Kidney (tissue), 22 donors: ENCODE measurements at places on chromosomes 13 and 19. TPM values are rescaled to one million over a fixed set of nuclear protein-coding genes. Genes with fewer than 3 reads are reported as not detected.

GRCh38 chr13:68046903-68047302 is 816.8 kb upstream of the PCDH9 start:
- no peaks in the 10 kb centered on the region for H3K27me3 ChIP-seq
- H3K27ac ChIP-seq = no peak overlapping the region
- no peak for DNase-seq
- no peak overlapping the region for H3K4me3 ChIP-seq
- no peaks in the 10 kb centered on the region for H3K36me3 ChIP-seq

DNA sequence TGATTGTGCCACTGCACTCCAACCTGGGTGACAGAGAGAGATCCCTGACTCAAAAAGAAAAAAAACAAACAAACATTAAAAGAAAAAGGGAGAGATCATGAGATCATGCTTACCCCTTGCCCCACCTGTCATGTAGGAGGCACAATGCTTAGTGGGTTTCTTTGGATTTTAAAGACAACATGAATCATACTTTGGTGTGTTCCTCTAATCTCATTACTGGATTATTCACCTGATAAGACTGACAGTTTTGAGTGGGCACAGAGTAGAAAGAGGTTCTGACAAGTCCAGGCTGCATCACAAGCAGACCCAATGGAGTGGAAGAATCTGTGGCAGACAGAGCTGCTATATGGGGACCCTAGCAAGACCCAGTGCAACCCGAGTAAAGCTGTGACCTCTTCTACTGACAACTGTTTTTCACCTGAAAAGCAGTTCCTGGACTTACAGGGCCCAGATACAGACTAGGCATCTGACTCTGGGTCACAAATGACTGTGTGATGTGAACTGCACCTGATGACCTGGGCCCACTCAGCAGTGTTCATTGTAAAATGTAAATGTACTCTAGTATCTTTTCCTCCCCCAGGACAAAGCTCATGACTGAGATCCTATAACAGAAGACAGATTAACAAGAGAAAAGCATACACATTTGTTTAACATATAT is 28.9 kb upstream of the USP12 start:
- H3K36me3 ChIP-seq = no peaks in the 10 kb centered on the region
- no peaks in the 10 kb centered on the region for H3K4me1 ChIP-seq
- no peak overlapping the region for H3K27ac ChIP-seq
- no peak for DNase-seq
- no peaks in the 10 kb centered on the region for H3K27me3 ChIP-seq

- H3K36me3 ChIP-seq = no peaks in the 10 kb centered on the region
- no peaks in the 10 kb centered on the region for H3K27me3 ChIP-seq
- H3K27ac ChIP-seq = no peak overlapping the region
Observed at GRCh38 chr19:4069331-4069959, 2.7 kb upstream of the ZBTB7A start.

DNA sequence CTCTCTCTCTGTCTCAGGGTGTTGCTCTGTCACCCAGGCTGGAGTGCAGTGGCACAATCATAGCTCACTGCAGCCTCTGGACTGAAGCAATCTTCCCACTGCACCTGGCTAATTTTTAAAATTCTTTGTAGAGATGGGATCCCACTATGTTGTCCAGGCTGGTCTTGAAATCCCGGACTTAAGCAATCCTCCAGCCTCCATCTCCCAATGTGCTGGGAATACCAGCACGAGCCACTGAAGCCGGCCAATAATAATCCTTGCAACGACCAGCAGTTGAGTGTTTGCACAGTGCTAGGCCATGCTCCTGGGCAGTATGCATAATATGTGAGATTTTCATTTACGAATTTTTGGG is 640 bp upstream of the EPOR start:
- no peak overlapping the region for H3K27ac ChIP-seq
- no peak for DNase-seq
- H3K36me3 ChIP-seq = no peaks in the 10 kb centered on the region
- H3K4me1 ChIP-seq = peaks cover 26% of the 10 kb centered on the region

DNA sequence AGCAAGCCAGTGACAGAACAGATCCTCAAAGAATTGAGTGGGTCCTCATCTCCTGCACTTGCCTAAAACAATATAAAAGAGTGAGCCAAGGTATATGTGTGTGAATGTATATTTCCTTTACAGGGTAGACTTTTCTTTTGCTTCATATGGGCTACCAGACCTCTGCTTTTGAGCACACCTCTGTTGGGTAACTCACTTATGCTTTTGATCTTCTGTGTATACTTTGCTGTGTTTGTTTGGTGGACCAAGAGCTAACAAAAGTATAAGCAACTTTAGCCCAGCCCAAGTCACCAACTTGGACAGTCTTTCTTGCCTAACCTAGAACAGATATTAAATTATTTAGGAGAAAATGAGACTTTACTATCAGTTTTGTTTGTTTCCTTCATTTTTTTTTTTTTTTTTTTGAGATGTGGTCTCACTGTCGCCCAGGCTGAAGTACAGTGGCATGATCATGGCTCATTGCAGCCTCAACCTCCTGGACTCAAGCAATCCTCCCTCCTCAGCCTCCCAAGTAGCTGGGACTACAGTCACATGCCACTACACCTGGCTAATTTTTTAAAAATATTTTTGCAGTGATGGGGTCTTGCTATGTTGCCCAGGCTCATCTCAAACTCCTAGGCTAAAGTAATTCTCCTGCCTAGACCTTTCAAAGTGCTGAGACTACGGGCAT is 513.1 kb downstream of the DCT start:
- H3K36me3 ChIP-seq = no peaks in the 10 kb centered on the region
- no peaks in the 10 kb centered on the region for H3K27me3 ChIP-seq
- no peak overlapping the region for H3K4me3 ChIP-seq
- H3K27ac ChIP-seq = no peak overlapping the region
- no peak for DNase-seq
- H3K4me1 ChIP-seq = no peaks in the 10 kb centered on the region

DNA sequence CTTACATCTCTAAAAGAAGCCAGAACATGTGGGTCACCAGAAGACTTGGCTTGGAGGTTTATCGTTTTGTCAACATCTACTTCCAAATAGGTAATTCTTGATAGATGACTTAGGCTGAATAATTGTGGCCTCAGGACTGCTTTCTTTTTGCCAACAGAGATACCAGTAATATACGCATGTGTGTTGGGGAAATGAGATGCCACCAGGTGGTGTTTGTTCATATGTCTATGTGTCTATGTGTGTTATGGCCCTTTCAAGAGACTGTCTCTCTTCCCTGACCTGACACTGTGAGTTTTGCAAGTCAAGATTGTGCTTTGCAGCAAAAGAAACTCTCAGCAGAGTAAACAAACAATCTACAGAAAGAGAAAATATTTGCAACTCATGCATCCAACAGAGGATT is 31.6 kb upstream of the METTL21C start:
- no peaks in the 10 kb centered on the region for H3K36me3 ChIP-seq
- H3K27ac ChIP-seq = no peak overlapping the region
- H3K4me1 ChIP-seq = no peaks in the 10 kb centered on the region
- H3K27me3 ChIP-seq = no peaks in the 10 kb centered on the region
- no peak for DNase-seq
- no peak overlapping the region for H3K4me3 ChIP-seq

- no peaks in the 10 kb centered on the region for H3K4me1 ChIP-seq
- no peaks in the 10 kb centered on the region for H3K36me3 ChIP-seq
- no peak overlapping the region for H3K4me3 ChIP-seq
- no peaks in the 10 kb centered on the region for H3K27me3 ChIP-seq
- H3K27ac ChIP-seq = no peak overlapping the region
Observed at GRCh38 chr19:403221-404027, 5.5 kb downstream of the C2CD4C start.

GRCh38 chr13:24670961-24671381 is 9.2 kb upstream of the ATP12A start:
- no peak overlapping the region for H3K4me3 ChIP-seq
- H3K27ac ChIP-seq = no peak overlapping the region
- no peak for DNase-seq

- peak; percentile 7 for DNase-seq
- H3K27me3 ChIP-seq = no peaks in the 10 kb centered on the region
- no peak overlapping the region for H3K4me3 ChIP-seq
Observed at GRCh38 chr13:61170856-61171255, 244.8 kb downstream of the PCDH20 start.

DNA sequence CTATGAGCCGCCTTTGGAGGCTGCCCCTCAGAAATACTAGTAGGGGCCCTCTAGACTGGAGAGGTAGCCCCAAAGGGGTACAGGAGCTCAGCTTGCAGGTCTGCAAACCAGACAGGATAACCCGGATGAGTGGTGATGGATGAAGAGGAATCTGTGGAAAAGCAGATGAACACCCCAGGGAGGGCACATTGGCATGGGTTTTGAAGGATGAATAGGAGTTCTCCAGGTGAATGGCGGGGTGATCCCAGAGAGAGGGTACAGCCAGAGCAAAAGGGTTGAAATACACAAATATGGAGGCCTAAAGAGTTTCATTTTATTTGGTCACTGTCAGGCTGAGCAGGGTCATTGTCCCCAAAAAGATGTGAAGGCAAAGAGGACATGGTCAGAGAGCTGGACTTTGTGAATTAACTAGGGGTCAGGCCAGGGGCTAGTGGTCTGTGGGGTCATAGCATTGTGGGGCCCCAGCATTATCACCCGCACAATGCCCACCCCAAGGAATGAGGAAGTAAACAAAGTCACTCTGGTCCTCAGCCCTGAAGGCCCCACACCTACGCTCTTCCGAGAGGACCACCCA is 4.8 kb downstream of the NR2F6 start:
- DNase-seq = no peak
- no peaks in the 10 kb centered on the region for H3K4me1 ChIP-seq
- no peak overlapping the region for H3K27ac ChIP-seq
- H3K4me3 ChIP-seq = no peak overlapping the region

- DNase-seq = no peak
- no peaks in the 10 kb centered on the region for H3K4me1 ChIP-seq
- no peak overlapping the region for H3K27ac ChIP-seq
- H3K36me3 ChIP-seq = peaks cover 9% of the 10 kb centered on the region
- H3K27me3 ChIP-seq = no peaks in the 10 kb centered on the region
- H3K4me3 ChIP-seq = no peak overlapping the region
Observed at GRCh38 chr19:5130371-5131030, 161.6 kb downstream of the KDM4B start.

DNA sequence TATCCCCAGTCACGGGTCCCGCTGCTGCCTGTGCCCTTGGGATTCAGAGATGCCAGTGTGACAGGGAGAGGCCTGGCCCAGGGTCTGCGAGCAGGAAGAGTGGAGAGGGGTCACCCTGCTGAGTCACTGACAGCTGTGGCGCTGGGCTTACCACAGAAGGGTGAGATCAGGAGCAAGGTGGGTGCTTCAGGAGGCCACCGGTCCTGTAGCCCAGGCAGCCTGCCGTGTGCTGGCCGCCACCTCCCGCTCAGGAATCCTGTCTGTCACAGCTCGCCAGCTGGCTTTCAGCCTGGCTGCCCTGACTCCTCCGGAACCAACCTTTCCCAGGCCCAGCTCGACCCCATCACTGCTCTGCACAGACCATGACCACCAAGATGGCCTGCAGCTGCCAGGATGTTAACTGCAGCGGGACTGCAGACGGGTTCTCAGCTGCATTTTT is 25.3 kb downstream of the NAXD start:
- H3K36me3 ChIP-seq = peaks cover 61% of the 10 kb centered on the region
- H3K27ac ChIP-seq = no peak overlapping the region
- H3K4me1 ChIP-seq = no peaks in the 10 kb centered on the region
- H3K27me3 ChIP-seq = no peaks in the 10 kb centered on the region
- DNase-seq = no peak

DNA sequence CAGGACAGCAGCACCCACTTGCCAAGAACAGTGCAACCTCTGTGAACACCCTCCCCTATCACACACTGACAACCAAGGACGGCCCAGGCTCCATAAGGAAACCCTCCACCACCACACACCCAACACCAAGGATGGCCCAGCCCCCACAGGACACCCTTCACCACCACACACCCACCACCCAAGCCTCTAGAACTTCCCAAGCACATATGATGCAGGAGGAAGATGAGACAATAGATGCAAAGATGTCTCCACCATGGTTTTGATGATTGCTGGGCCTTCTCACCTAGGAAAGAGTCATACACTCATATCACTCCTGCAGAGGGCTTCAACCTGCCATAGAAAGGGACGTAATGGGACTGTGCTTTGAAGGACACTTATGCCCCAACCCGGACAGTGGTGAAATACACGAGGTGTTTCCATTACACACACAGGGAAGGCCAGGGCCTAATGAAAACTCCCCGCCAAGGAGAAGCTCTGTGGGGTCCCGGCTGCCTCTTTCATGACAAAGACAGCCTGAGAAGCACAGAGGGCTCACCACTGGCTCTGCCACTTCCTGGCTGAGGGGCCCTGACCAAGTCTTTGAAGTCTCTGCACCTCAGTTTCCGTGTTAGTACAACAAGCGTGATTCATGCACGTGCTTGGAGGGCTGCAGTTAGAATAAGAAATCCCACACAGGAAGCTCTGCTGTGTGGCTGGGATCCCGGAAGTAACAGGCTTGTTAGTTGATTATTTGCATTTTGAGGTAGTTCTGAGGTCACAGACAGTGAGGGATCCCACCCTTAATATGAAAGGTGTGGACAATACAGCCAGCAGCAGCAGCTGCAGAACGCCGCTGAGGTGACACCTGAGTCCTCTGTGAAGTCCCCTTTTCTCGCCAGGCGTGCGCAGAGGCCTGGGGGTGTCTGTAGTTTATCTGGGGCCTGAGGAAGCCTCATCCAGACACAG is 61.9 kb upstream of the ATP12A start:
- H3K27me3 ChIP-seq = no peaks in the 10 kb centered on the region
- H3K4me1 ChIP-seq = no peaks in the 10 kb centered on the region
- DNase-seq = no peak
- H3K27ac ChIP-seq = no peak overlapping the region
- no peaks in the 10 kb centered on the region for H3K36me3 ChIP-seq

- H3K4me3 ChIP-seq = peak overlapping the region; percentile 40
- no peaks in the 10 kb centered on the region for H3K27me3 ChIP-seq
- peak; percentile 74 for DNase-seq
Observed at GRCh38 chr19:574658-575526, 2.5 kb downstream of the BSG start.

DNA sequence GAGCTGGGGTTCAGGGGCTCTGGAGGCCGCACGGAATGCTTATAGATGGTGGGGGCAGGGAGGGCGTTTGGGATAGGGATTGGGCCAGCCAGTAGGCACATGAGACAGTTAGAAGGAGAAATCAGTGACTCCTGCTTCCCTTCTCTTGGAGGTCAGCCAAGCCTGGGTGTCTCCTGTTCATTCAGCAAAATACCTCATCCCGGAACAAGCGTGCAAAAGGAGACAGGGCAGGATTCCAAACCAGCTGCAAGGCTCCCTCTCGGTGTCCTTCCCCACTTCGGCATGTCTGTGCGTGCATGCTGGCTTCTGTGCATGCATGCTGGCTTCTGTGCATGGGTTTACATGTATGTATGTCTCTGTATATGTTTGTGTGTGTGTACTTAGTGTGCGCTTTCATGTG is 37.3 kb upstream of the PEPD start:
- no peak overlapping the region for H3K27ac ChIP-seq
- no peaks in the 10 kb centered on the region for H3K27me3 ChIP-seq
- DNase-seq = no peak
- H3K36me3 ChIP-seq = no peaks in the 10 kb centered on the region
- no peaks in the 10 kb centered on the region for H3K4me1 ChIP-seq
- no peak overlapping the region for H3K4me3 ChIP-seq

- no peak overlapping the region for H3K27ac ChIP-seq
- H3K4me3 ChIP-seq = no peak overlapping the region
- no peak for DNase-seq
- H3K36me3 ChIP-seq = no peaks in the 10 kb centered on the region
Observed at GRCh38 chr13:39959497-39960144, 304.2 kb downstream of the COG6 start.

Gene CILP2
- total RNA-seq = 0.41 TPM

Gene BCAM
- 748 TPM for total RNA-seq

Gene CBARP
- 1.1 TPM for total RNA-seq

Gene SLITRK5
- total RNA-seq = 0.09 TPM

Gene B3GNT8
- 4.4 TPM for total RNA-seq

Gene APLP1
- total RNA-seq = 3.8 TPM

Gene PEG3
- total RNA-seq = 8.7 TPM

Gene KLK12
- total RNA-seq = not detected

Gene SERP2
- total RNA-seq = 9.7 TPM
